ENCODE measurements at places on chromosomes 5 and 9. TPM values are rescaled to one million over a fixed set of nuclear protein-coding genes. Genes with fewer than 3 reads are reported as not detected.

DNA sequence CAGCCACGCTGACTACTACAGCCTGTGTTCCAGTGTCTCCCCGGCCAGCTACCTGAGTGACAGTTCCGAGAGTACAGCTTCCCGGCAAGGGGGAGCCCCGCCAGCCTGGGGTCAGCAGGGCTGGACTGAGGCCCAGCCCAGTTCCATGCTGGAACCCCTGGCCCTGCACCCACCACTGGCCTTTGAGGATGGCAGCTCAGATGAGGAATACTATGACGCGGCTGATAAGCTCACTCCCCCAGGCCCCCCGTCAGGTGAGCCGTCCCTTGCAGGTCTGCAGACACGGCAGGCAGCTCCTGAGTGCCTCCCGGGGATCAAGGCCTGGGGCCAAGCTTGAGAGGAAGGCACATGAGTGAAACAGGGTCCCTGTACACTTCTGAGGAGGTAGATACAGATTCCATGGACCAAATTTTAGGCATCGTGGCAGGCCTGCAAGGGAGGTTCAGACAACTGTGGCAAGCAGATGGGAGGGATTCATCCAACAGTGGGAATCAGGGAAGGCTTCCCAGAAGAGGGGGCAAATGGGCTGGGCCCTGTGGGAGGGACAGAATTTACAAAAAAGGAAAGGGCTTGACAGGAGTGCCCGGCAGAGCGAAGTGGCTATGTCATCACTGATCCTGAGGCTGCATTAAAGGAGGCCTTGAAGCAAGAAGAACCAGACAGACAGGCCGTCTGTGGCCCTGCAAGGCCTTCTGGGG lies 12.8 kb upstream of the TRMT10B start:
- no peak for DNase-seq
- no peaks in the 10 kb centered on the region for H3K4me1 ChIP-seq
- H3K4me3 ChIP-seq: no peak overlapping the region
- peaks cover 10% of the 10 kb centered on the region for H3K27me3 ChIP-seq
- no peaks in the 10 kb centered on the region for H3K36me3 ChIP-seq
- H3K27ac ChIP-seq: no peak overlapping the region

GRCh38 chr5:176184608-176185132 lies 53.6 kb upstream of the SIMC1 start:
- H3K4me1 ChIP-seq: no peaks in the 10 kb centered on the region
- H3K27me3 ChIP-seq: no peaks in the 10 kb centered on the region
- no peak overlapping the region for H3K4me3 ChIP-seq
- no peak for DNase-seq
- no peak overlapping the region for H3K27ac ChIP-seq
- no peaks in the 10 kb centered on the region for H3K36me3 ChIP-seq

GRCh38 chr5:103033696-103034095 lies 86.2 kb downstream of the GIN1 start:
- no peaks in the 10 kb centered on the region for H3K4me1 ChIP-seq
- no peak for DNase-seq
- H3K36me3 ChIP-seq: peaks cover 8% of the 10 kb centered on the region
- H3K27ac ChIP-seq: no peak overlapping the region
- peaks cover 2% of the 10 kb centered on the region for H3K27me3 ChIP-seq

Gene IL4
- not detected for polyA plus RNA-seq

Gene CTXN3
- polyA plus RNA-seq: not detected

Gene ENTPD2
- 9.9 TPM for polyA plus RNA-seq

Gene IL5
- 0.07 TPM for polyA plus RNA-seq

DNA sequence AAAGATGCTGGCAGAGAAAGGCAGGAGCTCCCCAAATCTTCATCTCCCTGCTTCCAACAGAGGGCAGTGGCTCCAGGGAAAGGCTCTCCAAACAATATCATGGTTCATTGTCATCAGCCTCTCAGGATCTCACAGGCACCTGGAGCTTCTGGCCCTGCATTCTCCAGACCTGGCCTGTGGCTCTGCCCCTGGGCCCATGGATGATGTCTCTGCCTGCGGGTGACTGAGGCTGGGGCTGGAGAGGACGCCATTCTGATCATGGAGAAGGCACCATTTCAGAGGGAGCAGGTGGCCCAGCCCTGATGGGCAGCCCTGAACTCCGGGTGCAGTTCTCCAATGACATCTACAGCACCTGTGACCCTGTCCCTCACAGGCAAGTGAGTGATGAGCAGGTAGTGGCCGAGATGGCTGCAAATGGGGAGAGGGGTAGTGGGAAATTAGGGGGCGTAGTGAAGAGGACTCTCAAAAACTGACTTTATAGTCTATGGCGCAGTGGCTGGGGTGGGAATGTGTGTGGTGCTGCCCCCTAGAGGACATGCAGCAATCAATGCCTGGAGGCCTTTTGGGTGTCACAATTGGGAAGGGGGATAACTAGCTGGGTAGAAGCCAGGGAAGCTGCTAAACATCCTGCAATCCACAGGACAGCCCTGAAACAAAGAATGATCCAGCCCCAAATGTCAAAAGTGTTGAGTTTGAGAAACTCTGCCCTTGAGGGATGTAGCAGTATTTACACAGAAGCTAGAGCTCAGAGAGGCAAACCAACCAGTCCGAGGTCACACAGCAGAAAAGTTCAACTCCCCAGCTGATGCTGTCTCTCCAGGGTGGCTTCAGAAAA lies 3.2 kb downstream of the SH3PXD2B start:
- H3K27me3 ChIP-seq: no peaks in the 10 kb centered on the region
- no peak overlapping the region for H3K27ac ChIP-seq
- DNase-seq: no peak

GRCh38 chr5:118933703-118934102 lies 54.6 kb downstream of the DTWD2 start:
- H3K4me1 ChIP-seq: no peaks in the 10 kb centered on the region
- no peaks in the 10 kb centered on the region for H3K36me3 ChIP-seq
- no peak overlapping the region for H3K4me3 ChIP-seq

Gene SH2D3C
- 7.4 TPM for polyA plus RNA-seq

Gene PCDHB12
- polyA plus RNA-seq: 1.2 TPM

DNA sequence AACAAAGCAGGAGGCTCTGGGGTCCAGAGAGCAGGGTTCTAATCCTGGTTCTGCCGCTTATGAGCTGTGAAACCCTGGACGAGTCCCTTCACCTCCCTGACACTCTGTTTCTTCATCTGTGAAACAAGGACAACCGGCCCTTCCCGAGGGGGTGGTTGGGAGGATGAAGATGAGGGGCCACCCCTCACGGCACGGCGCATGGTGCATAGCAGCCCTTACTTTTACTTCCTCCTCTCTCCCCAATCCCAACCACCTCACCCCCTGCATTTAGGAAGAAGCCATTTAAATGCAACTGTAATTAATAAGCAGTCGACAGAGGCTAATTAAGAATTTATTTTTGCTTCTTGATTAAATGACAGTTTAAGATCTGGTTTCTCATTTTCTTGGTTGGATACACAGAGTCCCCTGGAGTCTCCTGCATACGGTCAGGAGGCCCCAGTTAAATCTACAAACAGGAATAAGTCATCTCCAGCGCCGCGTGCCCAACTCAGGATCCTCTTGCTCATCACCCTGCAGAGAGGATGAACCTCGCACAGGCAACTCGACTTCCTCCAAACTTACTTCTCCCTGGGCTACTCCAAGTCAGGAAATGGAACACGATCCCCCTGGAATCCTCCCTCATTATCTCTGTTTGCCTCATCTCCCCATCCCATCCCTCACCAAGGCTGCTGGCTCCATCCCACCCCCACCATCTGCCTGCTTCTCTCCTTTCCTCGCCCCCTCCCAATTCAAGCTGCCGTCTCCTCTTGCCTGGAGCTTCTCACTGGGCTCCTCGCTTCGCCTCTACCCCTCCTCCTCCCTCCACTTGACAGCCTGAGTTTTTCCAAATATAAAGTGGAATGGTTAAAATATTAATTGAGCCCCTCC lies 95.9 kb downstream of the HRH2 start:
- H3K36me3 ChIP-seq: no peaks in the 10 kb centered on the region
- H3K27ac ChIP-seq: no peak overlapping the region
- DNase-seq: no peak
- no peaks in the 10 kb centered on the region for H3K4me1 ChIP-seq
- peaks cover 14% of the 10 kb centered on the region for H3K27me3 ChIP-seq

DNA sequence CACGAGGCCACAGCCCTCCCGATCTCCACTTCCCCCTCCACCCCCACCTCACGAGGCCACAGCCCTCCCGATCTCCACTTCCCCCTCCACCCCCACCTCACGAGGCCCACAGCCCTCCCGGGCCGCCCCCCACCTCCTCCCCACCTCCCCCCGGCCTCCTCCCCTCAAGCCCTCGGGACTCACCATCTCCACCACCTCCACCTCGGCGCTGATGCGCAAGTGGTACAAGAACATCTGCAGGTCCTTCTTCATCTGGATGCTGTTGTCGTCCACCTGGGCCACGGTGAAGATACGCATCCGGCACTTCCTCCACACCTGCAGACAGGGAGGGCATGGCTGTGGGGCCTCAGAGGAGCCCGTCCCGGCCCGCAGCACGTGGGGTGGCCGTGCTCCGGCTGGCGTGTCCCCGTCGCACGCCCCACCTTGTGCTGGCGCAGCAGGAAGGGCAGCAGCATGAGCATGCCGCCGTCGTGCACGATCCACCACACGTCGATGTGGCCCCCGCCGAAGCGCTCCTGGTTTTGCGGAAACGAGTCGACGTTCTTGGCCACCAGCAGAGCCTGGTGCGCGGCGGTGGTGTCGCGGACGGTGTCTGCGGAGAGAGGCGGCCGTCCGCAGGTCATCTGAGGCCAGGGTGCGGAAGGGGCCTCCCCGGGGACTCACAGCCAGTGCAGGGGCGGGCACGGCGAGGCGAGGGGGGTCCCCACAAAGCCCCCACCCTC lies 48.0 kb downstream of the SLC12A7 start:
- DNase-seq: no peak
- no peaks in the 10 kb centered on the region for H3K27me3 ChIP-seq
- H3K4me1 ChIP-seq: no peaks in the 10 kb centered on the region
- no peak overlapping the region for H3K4me3 ChIP-seq

GRCh38 chr5:19630876-19631275 lies 357.1 kb downstream of the CDH18 start:
- no peak overlapping the region for H3K4me3 ChIP-seq
- H3K36me3 ChIP-seq: no peaks in the 10 kb centered on the region
- no peaks in the 10 kb centered on the region for H3K27me3 ChIP-seq
- no peak overlapping the region for H3K27ac ChIP-seq

DNA sequence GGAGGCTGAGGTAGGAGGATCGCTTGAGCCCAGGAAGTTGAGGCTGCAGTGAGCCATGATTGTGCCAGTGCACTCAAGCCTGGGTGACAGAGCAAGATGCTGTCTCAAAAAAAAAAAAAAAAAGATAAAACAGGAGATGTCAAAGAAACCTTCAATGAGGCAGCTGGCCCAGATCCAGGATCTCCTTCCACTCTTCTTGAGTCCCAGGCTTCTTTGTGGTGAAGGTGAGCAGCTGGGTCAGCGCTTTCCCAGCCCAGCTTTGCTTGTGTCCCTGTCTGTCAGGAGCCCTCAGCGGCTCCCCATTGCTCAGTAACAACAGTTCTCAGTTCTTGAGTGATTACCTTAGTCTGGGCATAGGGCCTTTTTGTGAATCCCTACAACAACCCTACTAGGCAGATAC lies 69.4 kb upstream of the PSD2 start:
- H3K27ac ChIP-seq: no peak overlapping the region
- no peak overlapping the region for H3K4me3 ChIP-seq
- DNase-seq: no peak

DNA sequence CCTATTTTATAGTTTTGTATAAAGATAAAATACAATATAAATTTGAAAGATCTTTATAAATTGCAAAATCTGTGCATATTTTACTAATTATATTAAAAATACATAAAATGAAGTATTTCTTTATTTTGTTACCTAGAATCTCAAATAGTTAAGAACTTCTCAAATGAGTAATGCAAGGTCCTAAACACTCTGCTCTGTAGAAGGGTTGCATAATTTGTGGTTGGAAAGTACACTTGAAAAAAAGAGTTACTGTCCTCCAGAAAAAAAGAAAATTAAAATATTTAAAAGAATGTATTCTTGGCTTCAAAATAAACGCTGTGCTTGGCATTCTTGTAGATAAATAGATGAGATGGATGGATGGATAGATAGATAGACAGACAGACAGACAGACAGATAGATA lies 428.8 kb upstream of the CDH6 start:
- H3K36me3 ChIP-seq: no peaks in the 10 kb centered on the region
- no peak for DNase-seq
- no peak overlapping the region for H3K27ac ChIP-seq
- H3K4me3 ChIP-seq: no peak overlapping the region
- no peaks in the 10 kb centered on the region for H3K4me1 ChIP-seq

- no peak overlapping the region for H3K27ac ChIP-seq
- H3K27me3 ChIP-seq: no peaks in the 10 kb centered on the region
- no peaks in the 10 kb centered on the region for H3K36me3 ChIP-seq
- H3K4me1 ChIP-seq: no peaks in the 10 kb centered on the region
- no peak overlapping the region for H3K4me3 ChIP-seq
Observed at GRCh38 chr9:37215830-37216229, 95.5 kb downstream of the ZCCHC7 start.

DNA sequence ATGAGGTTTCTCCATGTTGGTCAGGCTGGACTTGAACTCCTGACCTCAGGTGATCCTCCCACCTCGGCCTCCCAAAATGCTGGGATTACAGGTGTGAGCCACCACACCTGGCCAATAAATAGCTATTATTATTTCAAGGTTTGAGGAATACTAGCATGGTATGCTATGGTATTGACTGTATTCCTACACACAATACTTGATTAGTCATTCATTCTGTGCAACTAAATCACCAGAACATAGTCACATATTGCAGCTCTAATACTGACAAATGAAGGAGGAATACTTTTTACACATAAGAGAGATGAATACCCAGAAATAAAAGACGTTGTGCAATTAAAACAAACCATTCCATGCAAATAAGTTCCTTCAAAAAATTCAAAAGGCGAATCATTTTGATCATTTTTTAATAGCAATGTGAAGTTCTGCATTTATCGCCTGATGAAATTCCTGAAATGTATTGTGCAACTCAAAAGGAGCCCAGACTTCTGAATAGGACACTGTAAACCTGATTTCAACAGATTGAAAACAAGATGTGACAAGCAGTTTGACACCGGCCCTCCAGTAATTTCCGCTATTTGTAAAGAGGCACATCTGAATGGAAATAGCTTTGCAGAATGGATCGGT lies 687.4 kb upstream of the SEMA6A start:
- H3K4me1 ChIP-seq: no peaks in the 10 kb centered on the region
- DNase-seq: no peak
- no peak overlapping the region for H3K27ac ChIP-seq
- no peaks in the 10 kb centered on the region for H3K27me3 ChIP-seq
- H3K36me3 ChIP-seq: no peaks in the 10 kb centered on the region

GRCh38 chr9:33180526-33181184 lies 13.5 kb upstream of the B4GALT1 start:
- no peaks in the 10 kb centered on the region for H3K36me3 ChIP-seq
- H3K4me1 ChIP-seq: peaks cover 11% of the 10 kb centered on the region
- no peak overlapping the region for H3K27ac ChIP-seq

GRCh38 chr9:126401107-126401506 lies 74.5 kb downstream of the MVB12B start:
- H3K4me3 ChIP-seq: no peak overlapping the region
- no peaks in the 10 kb centered on the region for H3K4me1 ChIP-seq
- no peak overlapping the region for H3K27ac ChIP-seq
- H3K36me3 ChIP-seq: peaks cover 40% of the 10 kb centered on the region

DNA sequence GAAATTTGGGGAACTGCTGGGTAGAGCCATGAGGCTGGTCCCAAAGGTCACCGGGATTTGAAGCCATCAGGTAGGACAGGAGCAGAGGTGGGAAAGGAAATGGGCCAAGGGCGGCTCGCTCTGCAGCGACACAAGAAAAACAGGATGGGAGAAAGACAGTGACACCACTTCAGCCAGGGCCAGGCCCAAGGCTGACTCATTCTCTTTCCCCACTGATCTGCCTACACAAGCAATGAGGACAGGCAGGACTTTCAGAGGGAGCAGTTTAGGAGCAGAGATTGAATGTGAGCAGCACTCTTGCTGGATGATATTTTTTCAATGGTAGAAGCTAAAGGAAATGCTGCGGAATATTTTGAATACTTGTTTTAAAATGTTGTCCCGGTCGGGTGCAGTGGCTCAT lies 3.5 kb downstream of the RUFY1 start:
- H3K36me3 ChIP-seq: peaks cover 3% of the 10 kb centered on the region
- H3K4me3 ChIP-seq: no peak overlapping the region
- DNase-seq: no peak
- no peak overlapping the region for H3K27ac ChIP-seq

Gene NMRK1
- 39.8 TPM for polyA plus RNA-seq

Measured in large intestine (tissue), 12 donors.